ENCODE measurements at places on chromosomes 2 and 18.

DNA sequence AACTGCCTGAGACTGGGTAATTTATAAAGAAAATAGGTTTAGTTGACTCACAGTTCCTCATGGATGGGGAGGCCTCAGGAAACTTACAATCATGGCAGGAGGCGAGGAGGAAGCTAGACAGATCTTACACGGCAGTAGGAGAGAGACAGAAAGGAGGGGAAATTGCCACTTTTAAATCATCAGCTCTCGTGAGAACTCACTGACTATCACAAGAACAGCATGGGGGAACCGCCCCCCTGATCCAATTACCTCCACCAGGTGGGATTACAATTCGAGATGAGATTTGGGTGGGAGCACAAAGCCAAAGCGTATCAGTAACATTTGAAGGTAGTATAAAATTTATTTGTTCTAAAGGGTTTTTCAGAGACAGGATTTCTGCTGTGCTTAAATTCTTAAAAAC is 5.4 kb downstream of the GALM start:
- no peak for DNase-seq

DNA sequence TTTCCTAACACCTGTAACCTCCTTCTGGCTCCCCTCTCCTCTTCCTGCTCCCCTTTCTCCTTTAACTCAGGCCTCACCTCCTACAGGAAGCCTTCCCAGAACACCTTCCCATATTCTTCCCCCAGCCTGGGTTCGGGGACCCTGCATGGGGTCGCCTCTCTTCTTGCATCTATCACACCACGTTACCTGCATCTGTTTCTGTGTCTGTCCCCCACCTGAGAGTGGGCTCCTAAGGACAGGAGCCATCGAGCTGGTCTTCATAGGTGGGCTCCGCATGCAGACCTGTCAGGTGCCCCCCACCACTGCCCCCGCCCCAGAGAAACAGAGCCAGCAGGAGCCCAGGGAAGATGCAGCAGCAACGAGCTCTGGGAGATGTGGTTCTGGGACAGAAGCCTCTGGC is 123.2 kb upstream of the GLI2 start:
- DNase-seq: no peak

DNA sequence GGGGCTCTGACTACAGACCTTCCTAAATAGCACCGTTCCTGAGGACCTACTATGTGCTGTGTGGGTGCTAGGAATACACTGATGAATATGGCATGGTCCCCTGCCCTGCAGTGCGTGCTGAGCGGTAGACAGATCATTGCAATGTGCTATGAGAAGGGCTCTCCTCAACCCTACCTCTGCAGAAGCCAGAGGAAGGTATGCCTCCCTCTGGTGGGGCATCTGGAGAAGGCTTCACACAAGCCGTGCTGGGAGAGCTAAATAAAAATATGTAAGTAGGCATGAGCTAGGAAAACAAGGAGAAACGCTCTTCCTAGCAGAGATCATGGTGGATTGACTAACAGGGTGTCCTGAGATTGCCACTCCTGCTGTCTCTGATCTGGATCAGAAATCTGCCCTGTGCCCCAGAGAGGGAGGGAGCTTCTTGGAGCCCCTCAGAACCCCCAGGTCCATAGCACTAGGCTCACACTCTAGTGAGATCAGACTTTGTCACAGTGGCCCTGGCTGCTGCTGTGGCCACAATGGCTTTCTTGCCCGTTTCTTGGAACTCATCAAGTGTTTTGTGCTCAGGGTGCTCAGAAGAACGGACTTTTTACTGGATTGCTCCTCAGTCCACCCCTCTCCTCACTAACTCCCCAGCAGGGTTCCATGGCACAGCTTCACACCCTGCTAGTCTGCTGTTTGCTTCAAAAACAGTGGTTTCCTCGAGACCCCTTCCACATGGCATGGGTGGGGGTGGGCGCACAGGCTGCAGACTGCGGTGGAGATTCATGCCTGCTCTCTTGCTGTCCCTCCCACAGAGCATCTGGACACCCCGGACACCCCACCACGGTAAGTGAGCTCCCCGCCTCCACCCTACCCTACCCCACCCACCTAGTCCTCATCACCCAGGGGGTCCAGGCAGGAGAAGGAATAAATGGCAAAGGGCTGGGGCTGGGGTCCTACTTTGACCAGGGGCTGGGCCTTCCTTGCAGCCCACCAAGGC is 14.2 kb downstream of the SIGLEC15 start:
- no peak for DNase-seq

- DNase-seq: no peak
Measured at GRCh38 chr18:11741505-11742145, 52.6 kb downstream of the GNAL start.

DNA sequence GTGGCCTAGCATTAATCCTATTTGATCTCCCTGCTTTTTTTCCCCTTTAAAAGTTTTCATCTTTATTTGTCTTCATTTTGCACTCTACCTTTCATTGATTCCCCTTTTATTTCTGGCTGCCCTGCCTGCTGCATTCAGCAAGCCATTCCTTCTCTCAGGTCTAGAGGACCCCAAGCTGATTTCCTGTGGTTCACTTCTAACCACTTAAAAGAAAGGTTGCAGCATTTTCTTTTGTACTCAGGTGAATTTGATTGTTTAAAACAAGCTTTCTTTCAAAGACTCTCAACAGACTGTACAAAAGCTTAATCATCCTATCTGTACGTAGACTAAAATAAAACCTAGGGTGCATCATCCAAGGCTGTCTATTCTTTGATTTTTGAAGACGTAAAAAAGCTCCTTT is 160.3 kb downstream of the CSRNP3 start:
- no peak for DNase-seq

GRCh38 chr18:10057894-10058791 is 144.3 kb downstream of the VAPA start:
- DNase-seq: no peak

Measured in CD4-positive, alpha-beta T cell treated with Interleukin-15 for 1 hour (primary cell).